ENCODE measurements at places on chromosomes 2 and 18. TPM values are rescaled to one million over a fixed set of nuclear protein-coding genes. Genes with fewer than 3 reads are reported as not detected.

The NAT8 gene
- not detected for total RNA-seq

The LYPD1 gene
- total RNA-seq, result 1.4 TPM

The EPB41L3 gene
- not detected for total RNA-seq

The SP140 gene
- total RNA-seq, result 6.4 TPM

The SLC30A3 gene
- total RNA-seq, result 71.6 TPM

The VWA3B gene
- total RNA-seq, result not detected

The PFN4 gene
- total RNA-seq, result not detected

GRCh38 chr2:7191932-7192331 lies 274.7 kb downstream of the RNF144A start:
- no peak for DNase-seq

DNA sequence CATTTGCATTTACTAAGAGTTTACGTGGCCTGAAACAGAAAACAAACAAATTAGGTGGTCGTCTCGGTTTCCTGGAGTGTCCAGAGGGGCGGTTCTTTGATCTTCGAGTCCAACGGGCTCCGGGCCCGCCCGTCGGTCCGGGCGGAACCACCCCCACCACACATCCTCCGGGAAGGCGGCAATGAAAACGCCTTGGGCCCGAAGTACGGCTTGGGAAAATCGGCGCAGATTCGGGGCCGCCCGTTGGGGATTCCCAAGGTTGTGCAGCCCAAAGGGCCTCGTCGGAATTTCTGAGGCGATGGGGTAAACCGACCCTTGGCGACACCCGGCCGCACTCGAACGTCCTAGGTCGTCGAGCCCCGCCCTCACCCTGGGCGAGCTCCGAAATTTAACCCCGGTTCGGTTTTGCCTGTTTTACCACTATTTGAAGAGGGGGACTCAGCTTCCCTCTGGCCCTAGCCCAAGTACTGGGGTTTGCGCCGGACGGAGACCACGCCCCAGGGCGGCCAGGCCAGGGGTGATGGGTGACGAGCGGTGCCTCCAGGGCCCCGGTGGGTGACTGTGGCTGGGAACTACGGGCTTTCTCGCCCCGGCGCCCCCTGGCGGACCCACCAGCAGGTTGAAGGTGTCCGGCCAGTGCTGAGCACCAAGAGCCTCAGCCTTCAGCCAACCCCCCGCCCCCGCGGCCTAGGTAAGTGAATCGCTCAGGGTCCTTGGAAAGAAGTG lies 1.9 kb upstream of the CFAP53 start:
- peak; percentile 75 for DNase-seq

DNA sequence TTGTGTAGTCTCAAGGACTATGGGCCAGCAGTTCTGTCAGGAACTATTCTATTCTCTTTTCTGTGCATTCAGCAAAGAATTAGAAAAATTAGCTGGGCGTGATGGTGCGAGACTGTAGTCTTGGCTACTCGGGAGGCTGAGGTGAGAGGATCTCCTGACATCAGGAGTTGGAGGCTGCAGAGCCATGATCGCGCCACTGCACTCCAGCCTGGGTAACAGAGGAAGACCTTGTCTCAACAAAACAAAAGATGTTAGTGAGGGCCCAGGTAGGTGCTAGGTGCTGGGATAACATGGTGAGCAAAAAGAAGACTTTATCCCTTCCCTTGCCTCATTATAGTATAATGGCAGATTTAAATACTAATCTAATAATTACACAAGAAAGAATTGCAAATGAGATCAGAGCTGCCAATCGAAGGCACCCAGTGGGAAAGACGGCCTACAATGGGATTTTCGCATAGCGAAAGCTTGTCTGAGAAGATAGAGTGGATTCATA lies 447 bp upstream of the MRPL19 start:
- DNase-seq, result no peak

GRCh38 chr2:140892436-140892835 lies 1238.4 kb downstream of the LRP1B start:
- DNase-seq, result no peak

- no peak for DNase-seq
Measured at GRCh38 chr2:98388601-98389250, 42.5 kb downstream of the CNGA3 start.

DNA sequence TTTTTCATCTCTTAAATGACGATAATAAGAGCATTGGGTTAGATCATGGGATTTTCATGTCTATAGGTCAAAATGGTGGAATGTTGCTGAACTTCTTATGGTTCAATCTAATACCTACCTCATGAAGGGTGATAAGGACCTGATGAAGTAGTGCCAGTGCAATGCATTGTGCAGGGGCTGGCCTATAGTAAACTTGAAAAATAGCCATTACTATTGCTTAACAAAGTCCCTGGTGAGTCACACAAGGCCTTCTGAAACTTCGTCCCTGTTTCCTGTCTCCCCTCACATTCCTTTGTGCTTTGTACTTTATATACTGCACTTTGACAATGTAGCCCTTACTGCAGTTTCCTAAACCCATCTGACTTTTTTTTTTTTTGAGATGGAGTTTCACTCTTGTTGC lies 515.9 kb downstream of the SLC4A3 start:
- no peak for DNase-seq

DNA sequence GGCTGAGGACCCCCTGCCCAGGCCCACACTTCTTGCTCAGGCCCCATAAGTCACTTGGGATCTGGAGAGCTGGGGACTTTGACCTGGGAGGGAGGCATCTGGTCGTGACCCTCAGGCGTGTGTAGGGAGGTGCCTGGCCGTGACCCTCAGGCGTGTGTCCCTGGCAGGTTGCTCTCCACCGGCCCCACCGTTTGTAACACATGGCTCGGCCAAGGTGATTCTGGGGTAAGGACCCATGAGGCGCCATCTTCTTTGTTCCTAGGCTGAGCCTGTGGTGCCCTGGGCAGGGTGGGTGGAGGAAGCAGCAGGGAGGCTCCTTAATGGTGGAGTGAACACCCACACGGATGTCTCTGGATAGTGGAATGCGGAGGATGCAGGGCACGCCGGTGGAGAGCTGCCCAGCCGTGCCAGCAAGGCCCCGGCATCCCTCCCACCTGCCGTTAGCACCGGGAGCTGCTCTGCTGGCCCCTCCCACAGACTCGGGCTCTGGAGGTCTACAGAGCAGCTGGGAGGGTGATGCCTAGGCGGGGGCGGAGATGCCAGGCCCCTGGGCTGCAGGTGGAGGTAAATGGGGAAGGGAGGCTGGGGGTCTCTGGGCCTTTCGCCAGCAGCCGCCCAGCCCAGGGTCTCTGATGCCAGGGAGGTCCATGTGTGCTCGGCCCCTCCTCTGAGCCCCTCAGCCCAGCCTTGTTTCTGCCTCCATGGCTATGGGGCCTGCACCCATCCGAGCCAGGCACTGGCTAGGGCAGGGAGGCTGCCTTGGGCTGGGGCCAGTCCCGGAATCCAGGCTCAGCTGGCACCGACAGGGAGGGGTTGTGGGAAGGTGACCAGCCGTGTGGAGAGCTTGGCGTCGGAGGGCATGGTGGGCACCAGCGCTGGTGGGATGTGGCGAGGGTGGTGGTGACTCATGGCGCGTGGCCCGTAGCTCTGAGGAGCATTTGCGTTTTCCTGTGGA lies 1.1 kb upstream of the GAL3ST2 start:
- DNase-seq, result no peak

DNA sequence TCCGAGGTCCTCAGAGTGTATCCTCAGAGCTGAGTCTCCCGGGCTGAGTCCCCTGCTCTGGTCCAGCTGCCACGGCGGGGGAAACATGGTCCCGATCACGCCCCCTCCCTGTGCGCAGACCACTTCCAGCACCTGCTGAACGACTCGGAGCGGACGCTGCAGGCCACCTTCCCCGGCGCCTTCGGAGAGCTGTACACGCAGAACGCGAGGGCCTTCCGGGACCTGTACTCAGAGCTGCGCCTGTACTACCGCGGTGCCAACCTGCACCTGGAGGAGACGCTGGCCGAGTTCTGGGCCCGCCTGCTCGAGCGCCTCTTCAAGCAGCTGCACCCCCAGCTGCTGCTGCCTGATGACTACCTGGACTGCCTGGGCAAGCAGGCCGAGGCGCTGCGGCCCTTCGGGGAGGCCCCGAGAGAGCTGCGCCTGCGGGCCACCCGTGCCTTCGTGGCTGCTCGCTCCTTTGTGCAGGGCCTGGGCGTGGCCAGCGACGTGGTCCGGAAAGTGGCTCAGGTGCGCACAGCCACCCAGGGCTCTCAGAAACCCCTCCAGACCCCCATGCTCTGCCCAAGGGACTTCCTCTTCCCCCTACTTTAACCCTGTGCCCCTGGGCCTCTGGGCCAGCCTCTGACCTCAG lies 26.7 kb downstream of the GPC1 start:
- DNase-seq, result no peak

- DNase-seq, result no peak
Measured at GRCh38 chr2:125850541-125850940, 805.4 kb upstream of the GYPC start.

- no peak for DNase-seq
Measured at GRCh38 chr18:23998820-23999219, 15.7 kb upstream of the TTC39C start.
